ENCODE measurements at places on chromosomes 2 and 18.

DNA sequence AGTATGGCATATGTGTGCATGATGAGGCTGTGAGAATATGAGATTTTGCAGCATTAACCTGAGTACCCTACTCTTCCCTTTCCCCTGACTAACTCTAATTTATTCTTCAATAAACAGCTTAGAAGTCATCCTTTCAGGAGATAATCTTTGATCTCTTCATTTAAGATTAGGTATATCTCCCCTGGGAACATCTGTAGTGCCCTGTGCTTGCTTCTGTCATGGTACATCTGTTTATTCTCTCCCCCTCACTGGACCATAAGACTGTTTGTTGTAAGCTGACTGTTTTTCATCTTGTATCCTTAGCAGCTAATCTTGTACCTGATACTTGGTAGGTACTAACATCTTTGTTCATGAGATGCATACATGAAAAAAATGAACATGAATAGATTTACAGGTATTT, 83.1 kb downstream of the MBD5 start:
- DNase-seq = no peak

DNA sequence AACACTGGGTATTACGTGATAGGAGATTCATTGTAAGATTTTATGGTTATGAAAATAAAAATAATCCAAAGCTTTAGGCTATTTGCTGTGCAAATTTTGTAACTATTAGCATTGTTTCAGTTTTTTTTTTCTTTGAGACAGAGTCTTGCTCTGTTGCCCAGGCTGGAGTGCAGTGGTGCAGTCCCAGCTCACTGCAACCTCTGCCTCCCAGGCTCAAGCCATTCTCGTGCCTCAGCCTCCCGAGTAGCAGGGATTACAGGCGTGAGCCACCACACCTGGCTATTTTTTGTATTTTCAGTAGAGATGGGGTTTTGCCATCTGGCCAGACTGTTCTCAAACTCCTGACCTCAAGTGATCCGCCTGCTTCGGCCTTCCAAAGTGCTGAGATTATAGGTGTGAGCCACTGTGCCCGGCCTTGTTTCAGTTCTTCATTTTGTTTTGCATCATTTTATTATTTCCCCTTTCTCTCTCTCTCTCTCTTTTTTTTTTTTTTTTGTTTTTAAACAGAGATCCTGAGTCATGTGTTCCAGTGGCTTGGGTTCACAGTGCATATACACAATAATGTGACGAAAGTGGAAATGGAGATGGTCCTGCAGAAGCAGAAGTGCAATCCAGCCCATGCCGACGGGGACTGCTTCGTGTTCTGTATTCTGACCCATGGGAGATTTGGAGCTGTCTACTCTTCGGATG, 25.8 kb downstream of the CASP10 start:
- no peak for DNase-seq

- no peak for DNase-seq
Measured at GRCh38 chr18:9000733-9001132, 101.8 kb upstream of the NDUFV2 start.

DNA sequence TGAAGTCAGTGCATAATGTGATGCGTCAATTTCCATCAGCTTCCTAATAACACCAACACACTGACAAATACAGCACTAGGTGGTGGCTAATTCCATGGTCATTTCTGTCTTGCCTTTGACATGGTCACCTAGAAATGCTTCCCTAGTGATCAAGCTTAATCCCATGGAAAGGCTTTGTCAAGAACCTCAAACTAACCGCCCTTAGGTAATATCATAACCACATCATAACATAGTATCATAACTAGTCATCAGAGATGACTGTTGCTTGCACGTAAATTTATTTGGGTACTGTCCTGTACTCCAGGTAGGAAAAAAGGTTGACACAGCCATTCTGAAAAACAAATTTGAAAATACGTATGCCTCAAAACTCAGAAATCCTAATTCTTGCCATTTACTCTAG, 471.8 kb downstream of the IRS1 start:
- no peak for DNase-seq

GRCh38 chr18:54191352-54191751, 33.1 kb downstream of the MBD2 start:
- no peak for DNase-seq
